ENCODE measurements at places on chromosomes 12 and 14.

DNA sequence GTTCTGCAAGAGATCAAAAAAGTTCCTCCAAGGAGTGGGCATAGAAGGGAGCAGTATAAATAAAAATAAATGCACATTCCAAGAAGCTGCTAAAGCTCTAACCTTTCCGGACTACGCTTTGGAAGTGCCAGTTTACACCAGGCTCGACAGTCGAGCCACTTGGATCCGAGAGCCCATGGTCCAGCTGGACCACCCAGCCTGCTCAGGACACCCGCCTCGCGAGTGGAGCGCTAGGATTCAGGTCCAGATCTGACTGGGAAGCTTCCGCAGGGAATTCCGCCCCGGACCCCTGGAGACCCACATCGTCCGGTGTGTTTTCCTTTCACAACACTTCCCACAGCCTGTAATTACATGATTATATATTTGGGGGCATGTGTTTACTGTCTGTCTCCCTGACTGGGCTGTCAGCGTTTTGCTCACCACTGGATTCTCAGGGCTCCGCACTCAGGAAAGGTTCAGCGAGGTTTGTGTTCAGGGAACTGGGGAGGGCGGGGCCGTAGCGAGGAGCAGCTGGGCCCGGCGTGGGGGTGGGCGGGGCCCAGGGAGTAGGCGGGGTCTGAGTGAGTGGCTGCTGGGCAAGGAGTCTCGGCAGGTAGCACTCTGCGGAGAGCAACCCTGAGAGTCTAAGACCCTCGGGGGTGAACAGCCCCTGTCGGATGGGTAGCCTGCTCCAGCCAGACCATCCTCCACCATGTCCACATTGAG, 52.3 kb upstream of the TMEM263 start:
- DNase-seq = peak; percentile 85

DNA sequence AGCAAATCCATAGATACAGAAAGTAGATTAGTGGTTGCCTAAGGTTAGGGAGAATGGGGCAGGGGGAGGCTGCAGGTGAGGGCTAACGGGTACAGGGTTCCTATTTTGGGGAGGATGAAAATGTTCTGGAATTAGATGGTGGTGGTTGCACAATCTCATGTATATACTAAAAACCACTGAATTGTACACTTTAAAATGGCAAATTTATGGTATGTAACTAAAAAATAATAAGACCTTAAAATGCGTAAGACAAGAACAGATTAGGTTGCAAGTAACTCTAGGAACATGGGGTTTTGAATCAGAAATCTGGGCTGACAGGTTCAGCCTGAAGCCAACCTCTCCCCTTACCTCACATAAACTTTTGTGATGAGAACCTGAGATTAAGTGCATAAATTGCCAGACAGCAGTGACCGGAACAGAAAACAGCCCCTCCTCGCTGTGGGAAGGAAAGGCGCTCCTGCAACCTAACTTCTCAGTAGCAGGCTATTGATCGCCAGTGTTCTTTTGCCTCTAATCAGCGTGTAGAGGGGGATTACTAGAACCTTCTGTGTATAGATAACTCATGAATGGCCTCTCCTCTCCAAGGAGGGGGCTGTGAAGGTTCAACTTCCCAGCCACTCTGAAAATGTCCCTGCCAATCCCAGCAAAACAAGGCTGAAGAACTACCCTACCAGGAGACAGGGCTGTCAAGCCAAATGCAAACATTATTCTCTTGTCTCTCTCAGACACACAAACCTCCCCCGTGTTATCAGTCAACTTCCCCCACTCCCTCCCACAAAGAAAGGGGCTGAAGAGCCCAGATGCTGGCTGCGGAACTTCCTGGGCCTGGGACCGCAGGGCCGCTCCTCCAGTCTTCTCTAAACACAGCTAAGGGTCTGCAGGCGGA, 1.9 kb downstream of the SSH1 start:
- DNase-seq = no peak

- no peak for DNase-seq
Measured at GRCh38 chr12:11746024-11746771, 96.7 kb downstream of the ETV6 start.

- DNase-seq = no peak
Measured at GRCh38 chr14:89630101-89630829, 213.2 kb upstream of the FOXN3 start.

DNA sequence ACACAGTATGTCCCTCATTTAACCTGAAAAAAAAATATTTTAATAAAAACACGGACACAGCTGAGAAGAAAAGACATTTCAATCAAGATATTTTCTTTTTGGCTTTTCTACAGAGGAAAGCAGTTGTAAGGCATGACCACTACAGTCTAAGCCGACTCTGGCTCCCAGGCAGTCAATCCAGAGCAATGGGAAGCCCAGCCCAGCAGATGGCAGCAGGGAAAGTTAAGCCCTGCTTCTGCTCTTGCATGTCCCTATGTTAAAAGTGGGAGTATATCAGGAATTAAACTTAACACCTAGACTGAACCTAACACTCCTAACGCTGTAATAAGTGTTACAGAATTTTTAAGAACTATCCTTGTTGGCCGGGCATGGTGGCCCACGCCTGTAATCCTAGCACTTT, 19.5 kb upstream of the HAL start:
- peak; percentile 30 for DNase-seq

DNA sequence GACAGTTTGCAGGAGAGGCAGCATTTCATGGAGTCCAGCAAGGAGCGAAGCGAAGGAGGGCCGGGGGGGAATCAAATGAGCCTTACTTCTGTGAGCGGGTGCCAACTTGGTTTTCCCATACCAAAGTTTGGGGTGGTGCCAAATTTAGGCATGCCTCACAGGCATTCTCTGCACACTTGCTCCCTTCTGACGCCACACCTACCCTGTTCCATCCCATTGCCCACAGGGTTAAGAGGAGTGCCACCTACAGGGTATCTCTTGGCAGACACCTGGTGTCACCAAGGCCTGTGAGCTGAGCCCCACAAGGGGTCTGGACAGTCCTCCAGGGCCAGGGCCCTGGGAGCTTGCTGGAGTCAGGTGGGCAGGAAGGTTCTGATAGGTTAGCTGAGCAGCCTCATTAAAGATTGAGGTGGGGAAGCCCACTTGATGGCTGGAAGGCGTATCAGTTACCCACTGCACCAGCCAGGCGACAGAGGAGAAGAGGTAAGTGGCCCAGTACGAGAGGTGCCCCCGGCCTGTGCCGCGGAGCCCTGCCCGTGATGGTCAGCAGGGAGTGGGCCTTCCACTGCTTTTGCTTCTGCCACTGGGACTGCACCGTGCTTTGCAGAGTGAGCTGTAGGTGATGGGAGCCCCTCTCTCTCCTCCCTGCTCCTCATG, 45.2 kb downstream of the DEGS2 start:
- DNase-seq = no peak

DNA sequence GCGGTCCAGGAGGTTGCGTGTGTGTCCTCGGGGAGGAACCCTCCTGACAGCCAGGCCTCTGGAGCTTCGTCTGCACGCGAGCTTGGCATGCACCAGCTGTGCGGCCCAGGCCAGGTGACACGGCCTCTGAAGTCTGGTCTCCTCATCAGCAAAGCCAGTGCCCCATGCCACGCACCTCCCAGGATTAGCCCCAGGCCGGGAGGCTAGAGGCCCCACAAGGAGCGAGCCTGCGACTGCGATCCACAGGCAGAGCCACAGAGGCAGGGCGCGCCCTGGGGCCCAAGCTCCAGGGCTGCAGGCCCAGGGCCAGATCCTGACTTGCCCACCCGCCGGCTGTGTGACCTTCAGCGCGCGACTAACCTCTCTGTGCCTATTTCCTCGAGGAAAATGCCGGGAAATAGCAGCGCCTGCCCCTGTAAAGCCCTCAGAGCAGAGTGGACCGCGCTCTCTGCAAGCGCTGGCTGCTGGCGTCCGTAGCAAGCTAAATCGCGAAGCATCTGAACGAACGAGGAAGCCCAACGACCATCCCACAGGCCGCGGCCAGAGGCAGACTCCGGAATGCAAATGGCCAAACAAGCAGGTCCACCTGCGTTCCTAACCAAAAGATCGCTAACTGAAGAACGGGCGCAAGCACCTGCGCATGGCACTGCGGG, 492 bp upstream of the BTBD6 start:
- DNase-seq = peak; percentile 17

GRCh38 chr12:126509572-126509971, 1444.3 kb downstream of the AACS start:
- DNase-seq = no peak

GRCh38 chr14:81222691-81223090, 1.9 kb upstream of the GTF2A1 start:
- DNase-seq = no peak

- no peak for DNase-seq
Measured at GRCh38 chr12:49340971-49341776, 4.2 kb upstream of the C1QL4 start.

- no peak for DNase-seq
Measured at GRCh38 chr14:98951031-98951430, 321.0 kb downstream of the BCL11B start.

DNA sequence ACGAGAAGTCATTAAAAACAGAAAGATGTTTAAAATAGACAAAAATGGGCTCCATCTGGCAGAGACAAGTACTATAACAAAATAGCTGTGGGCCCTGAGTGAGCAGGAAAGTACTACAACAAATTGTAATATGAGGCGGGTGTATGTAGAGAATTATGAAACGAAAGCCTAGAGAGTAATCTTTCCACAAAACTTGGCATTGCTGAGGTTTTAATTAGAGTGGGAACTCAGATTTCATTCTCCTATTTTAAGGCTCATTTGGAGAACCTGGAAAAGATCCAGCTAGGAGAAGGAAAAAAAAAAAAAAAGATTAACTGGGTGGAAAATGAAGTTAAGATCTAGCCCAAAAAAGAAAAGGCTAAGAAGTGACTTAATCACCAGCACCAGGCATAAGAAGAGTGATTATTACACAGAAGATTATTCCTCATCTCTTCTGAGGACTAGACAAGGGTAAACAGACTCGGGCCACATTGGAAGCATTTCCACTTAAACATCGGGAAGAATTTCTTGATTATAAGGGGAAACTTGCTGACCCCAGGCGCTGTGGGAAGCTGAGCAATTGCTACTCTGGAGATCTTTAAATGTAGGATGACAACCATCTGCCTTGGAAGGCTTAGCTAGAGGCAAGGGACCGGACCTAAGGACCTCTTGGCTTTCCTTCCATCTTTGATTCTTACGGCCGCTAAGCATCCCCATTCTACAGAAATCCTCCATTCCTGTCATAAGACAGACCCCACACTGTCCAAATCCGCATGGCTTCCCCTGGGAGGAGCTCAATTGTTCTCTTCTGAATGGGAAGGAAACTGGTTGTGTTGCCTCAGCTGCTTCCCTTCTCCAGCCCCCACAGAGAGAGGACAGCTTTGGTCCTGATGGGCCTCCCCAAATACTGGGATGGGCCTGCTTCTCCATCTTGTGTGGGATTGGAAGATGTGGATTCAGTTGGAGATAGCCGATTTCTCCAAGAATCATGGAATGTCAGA, 40.6 kb downstream of the IGF1 start:
- DNase-seq = no peak

DNA sequence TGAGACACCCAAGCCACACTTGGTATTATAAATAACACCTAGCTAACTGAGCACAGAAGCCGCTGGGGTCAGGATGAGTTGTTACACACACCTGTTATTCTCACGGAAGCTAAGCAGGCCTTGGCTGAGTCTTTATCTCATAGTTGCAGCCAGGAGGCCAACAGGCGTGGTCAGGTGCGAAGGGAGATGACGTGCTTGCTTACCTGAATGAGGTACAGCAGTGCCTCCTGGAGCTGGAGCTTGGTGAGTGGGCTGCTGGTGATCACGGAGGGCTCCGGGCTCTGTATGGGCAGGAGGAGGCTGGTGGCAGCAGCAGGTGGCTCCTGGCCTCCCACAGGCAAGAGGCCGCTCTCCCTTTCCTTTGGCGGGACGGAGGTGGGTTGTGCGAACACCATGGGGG, 30.4 kb upstream of the CACNA2D4 start:
- DNase-seq = no peak

- no peak for DNase-seq
Measured at GRCh38 chr12:8771072-8771471, 51.3 kb upstream of the A2ML1 start.
